ENCODE measurements at places on chromosomes 11 and 22.

GRCh38 chr22:31140746-31141145 lies 438 bp upstream of the PLA2G3 start:
- DNase-seq: no peak

GRCh38 chr22:39997421-39997820 lies 2.7 kb downstream of the FAM83F start:
- DNase-seq: no peak

DNA sequence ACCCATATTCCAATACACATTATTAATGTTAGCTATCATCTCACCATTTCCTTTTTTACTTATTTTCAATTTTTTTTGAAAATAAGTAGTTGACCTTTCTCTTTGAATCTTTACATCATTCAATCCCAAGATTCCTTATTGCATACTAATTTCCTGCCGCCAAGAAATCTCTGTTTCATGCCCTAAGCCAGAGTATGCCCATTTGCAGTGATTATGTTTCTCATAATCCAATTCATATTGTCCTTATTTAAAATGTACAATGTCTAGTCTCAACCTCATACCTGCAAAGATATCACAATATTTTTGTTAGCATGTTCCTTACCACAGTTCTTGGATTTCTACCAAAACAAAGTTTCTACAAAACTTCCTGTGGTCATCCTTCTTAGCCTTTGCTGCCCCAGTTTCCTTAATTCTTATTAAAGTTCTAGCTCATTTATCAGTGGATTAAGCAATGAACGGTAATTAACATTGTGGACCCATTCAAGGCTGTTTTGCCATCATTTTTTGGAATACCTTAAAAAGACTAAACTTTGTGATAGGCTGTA lies 75.3 kb downstream of the CD44 start:
- no peak for DNase-seq

DNA sequence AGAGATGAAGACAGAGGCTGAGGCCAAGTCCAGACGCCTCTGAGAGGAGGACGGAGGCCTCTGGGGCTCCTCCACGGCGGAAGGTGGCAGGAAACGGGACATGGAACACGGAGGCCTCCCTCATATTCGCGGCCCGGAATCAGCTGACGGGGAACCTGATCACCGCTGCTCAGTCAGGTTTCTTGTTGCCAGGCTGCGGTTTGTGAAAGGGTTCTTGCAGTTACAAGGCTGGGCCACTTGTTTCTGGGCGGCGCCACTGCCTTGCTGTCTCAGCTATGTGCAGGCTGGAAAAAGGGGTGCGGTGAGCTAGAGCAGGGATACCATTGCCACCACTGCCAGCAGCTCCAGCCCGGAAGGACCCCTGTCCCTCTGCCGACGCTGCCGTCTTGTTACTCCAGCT lies 10.0 kb upstream of the MMP1 start:
- DNase-seq: no peak

- no peak for DNase-seq
These were observed 43.9 kb upstream of the VPREB1 start for GRCh38 chr22:22200569-22201184.
